Naive thymus-derived CD4-positive, alpha-beta T cell (primary cell): ENCODE measurements at places on chromosomes 1 and 21. TPM values are rescaled to one million over a fixed set of nuclear protein-coding genes. Genes with fewer than 3 reads are reported as not detected.

Gene KANK4
- not detected for polyA plus RNA-seq

DNA sequence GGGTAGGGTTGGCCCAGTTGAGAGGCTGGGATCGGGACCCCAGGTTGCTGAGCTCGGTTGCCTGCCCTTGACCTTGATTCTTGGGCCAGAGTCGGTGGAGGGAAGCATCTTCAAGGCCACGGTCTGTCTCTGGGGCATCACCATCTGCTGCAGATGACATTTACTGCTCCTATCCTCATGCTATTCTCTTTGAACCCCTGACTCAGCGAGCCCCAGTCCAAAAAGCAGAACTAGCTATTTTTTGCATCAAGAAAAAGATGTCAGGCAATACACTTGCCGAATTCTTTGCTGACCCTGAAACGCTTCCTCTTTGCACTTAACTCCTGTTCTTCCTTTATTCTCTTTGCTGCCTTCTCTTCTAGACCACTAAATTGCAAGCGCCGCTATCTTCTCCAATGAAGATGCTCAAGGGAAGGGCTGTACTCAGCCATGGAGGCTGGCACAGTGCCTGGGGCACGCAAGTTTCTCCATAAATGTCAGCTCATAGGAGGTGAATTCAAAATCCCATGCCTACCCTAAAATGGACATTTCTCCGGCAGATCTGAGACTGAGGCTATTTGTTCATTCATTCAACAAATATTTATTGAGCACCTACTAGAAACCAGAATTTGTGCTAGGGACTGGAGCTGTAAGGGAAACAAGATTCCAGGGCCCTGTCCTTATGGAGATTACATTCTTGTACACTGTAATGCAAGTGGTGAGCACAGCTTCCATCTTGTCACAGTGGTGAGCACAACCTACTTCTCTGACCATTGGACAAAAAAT is 20.5 kb upstream of the CAPZB start:
- no peak for DNase-seq

- no peak for DNase-seq
These were observed 10.6 kb downstream of the S100A6 start for GRCh38 chr1:153525088-153525728.

DNA sequence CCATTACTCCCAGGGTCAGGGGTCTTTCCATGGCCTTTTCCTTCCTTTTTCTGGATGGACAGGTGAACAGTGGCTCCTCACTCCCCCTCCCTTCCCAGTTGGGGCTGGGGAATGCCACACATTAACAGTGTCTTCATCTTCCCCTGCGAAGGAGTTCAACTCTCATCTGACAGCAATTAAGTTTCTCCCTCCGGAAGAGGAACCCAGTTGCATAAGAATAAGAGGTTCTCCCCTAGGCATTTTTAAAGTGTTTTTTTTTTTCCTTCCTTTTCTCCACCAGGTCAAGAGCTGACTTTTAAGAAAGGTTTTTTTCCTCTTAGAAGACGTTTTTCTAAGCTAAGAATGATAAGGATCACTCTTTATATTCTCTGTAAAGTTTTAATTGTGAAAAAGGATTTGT is 42.3 kb upstream of the FASLG start:
- DNase-seq, result no peak

GRCh38 chr21:45820171-45821091 is 161.1 kb upstream of the COL6A1 start:
- DNase-seq, result peak; percentile 72
